T-helper 1 cell treated with Interleukin-12 subunit alpha and Interleukin-12 subunit beta and Interleukin-4 antibody, amounts not matched to agents 30 ng/mL and 1 ng/mL, for 36 hours (primary cell): ENCODE measurements at places on chromosomes 16 and 17. TPM values are rescaled to one million over a fixed set of nuclear protein-coding genes. Genes with fewer than 3 reads are reported as not detected.

Gene STH
- not detected in 2 replicates for total RNA-seq

Gene DNAJA2
- total RNA-seq, result 61.4 and 61.8 TPM in 2 replicates

Gene PRSS22
- total RNA-seq, result not detected in 2 replicates

Gene TBC1D3I
- 0.69 and 2.6 TPM in 2 replicates for total RNA-seq

Gene ZPBP2
- 0.22 TPM in 1 of 2 replicates, not detected in the other for total RNA-seq

Gene PPP4C
- total RNA-seq, result 147 and 149 TPM in 2 replicates

Gene KCTD13
- 42.2 and 48.4 TPM in 2 replicates for total RNA-seq

Gene CHST4
- not detected in 2 replicates for total RNA-seq

Gene FOXC2
- not detected in 2 replicates for total RNA-seq

Gene CACNG4
- total RNA-seq, result not detected in 2 replicates

Gene TBC1D28
- not detected in 2 replicates for total RNA-seq

Gene KRTAP4-12
- not detected in 2 replicates for total RNA-seq

Gene SLC16A5
- total RNA-seq, result 7.6 and 7.8 TPM in 2 replicates

Gene EVPL
- total RNA-seq, result 0.02 and 0.07 TPM in 2 replicates

Gene CX3CL1
- total RNA-seq, result not detected in 2 replicates

Gene KCNH4
- total RNA-seq, result 0.41 and 0.59 TPM in 2 replicates

Gene ERN1
- total RNA-seq, result 139 and 143 TPM in 2 replicates

Gene ZNF764
- 21.2 and 22.5 TPM in 2 replicates for total RNA-seq

Gene NPIPB5
- total RNA-seq, result 380 and 420 TPM in 2 replicates
